Activated CD4-positive, alpha-beta T cell treated with anti-CD3 and anti-CD28 coated beads, Interleukin-2, Interleukin-6, amounts not matched to agents 100 ng/mL and 50 ng/mL, durations not matched to agents 16 hours and 8 hours (primary cell): ENCODE measurements at places on chromosomes 12 and 14.

GRCh38 chr12:62691309-62691708, 224.7 kb downstream of the MON2 start:
- no peak for DNase-seq

- DNase-seq = no peak
Measured at GRCh38 chr14:103260629-103261124, 73.4 kb upstream of the EIF5 start.

GRCh38 chr14:62645649-62646048, 399.6 kb downstream of the KCNH5 start:
- no peak for DNase-seq

DNA sequence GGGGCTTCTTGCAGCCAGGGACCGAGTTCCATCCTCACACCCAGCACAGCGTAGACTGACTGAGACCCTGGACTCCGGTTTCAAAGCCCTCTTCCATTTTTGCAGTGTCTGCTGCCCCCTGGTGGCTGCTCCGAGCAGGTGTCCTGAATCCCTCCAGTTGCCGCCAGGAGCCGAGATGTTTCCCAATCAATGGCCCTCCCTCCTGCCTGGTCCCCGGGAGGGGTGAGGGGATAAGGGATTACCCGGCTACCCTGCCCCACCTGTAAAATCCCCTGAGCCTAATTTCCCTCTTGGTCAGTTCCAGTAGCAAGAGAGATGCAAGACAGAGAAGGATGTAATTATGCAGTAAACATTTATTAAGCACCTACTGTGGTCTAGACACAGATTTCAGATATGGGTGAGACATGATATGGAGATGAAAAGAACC, 55.0 kb downstream of the PHETA1 start:
- peak; percentile 75 for DNase-seq

GRCh38 chr12:30996255-30996654, 69.7 kb downstream of the TSPAN11 start:
- DNase-seq = no peak

GRCh38 chr12:6950401-6950801, 755 bp upstream of the PTPN6 start:
- peak; percentile 65 for DNase-seq

DNA sequence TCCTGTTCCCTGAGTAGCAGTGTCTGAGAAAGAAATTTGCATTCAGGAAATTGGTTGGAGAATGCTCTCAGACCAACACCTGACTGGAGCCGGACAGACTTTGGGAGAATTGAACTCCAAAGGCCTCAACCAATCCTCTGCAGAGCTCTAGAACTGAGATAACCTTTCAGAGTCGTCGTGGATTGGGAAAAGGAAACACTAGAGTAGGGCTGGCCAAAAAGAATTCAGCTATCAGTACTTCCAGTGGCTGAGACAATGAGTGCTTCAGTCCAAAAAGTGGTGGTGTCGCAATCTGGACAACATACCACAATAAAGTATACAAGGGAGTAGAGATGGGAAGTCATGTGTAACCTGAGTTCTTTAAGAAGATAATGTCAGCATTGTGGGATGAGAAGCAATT, 377.1 kb downstream of the SLC16A7 start:
- DNase-seq = no peak

- DNase-seq = no peak
Measured at GRCh38 chr12:81221681-81222080, 143.8 kb downstream of the ACSS3 start.

GRCh38 chr12:27491226-27491625, 32.8 kb upstream of the PPFIBP1 start:
- no peak for DNase-seq

DNA sequence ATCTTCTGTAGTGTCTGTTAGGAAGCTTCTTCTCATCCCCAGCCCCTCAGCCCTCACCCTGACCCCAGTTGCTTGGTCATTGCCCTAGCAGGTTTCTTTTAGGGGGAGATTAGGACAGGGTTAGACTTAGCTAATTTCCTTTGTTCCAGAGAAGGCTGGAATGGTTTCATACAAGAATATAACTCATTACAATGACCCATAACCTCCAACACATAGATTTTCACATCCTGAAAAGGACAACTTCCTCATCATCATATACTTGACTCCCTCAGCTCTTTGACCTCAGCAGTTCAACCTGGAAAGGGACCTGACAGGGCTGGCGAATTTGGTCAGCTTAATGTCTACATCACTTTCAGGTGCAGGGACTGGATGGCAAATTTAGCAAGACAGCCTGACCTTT, 8.0 kb upstream of the BHLHE41 start:
- no peak for DNase-seq

GRCh38 chr12:24773996-24774395, 174.9 kb downstream of the BCAT1 start:
- DNase-seq = no peak

DNA sequence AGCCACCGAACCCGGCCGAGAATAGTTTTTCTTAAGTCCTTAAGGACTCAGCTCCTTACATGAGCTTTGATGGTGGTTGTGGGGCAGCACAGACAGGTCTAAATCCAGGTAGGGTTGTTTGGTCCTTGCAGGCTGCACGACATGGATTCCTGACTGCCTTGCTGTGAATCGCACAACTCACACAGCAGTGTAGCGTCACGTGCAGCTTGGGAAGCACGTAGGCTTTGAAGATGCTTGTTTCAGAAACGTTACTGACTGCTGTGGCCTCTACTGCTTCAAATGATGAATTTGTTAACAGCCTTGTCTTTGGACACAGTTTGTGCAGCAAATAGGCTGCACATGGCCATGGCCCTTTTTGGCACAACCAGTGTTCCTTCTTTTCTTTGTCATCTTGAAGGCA, 29.9 kb downstream of the ZBTB42 start:
- no peak for DNase-seq

DNA sequence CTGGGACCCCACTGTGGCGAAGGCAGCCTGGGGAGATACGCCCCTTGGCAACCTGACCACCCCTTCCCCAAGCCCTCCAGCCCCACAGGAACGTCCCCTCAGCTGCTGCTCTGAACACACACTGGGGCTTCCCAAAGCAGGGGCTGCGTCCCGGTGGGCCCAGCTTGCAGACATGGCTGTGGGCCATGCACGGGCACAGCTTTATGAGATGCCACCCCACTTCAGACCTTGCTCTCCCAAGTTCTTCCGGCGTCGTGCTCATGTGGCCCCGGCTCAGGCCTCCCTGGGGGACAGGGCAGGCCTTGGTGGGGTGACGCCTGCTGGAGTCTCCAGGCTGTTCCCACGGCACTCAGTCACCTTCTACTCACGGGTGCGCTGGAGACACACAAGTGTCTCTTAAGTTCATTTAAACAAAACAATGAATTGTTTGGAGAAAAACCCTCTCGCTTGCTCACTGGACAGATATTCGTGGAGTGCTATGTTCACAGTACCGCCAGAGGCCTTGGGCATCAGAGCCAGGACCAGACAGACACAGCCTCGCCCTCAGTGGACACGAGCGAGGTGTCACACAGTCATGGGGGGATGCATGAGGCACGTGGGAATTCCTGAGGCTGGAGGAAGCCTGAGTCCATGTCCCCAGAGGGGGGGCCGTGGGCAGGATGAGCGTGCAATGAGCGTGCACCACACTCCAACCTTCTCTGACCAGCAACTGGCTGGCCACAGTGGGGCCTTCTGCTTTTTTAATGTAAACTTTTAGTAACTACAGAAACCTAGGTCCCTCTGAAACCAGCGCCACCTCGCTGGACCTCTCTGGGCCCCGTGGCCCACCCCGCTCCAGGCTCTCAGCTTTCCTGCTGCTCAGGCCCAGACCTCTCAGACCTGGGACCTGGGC, 4.3 kb downstream of the GALNT9 start:
- DNase-seq = no peak

- no peak for DNase-seq
Measured at GRCh38 chr12:98121963-98122362, 393.4 kb upstream of the TMPO start.
